WTC11 (cell line): ENCODE measurements at places on chromosomes 4 and X.

DNA sequence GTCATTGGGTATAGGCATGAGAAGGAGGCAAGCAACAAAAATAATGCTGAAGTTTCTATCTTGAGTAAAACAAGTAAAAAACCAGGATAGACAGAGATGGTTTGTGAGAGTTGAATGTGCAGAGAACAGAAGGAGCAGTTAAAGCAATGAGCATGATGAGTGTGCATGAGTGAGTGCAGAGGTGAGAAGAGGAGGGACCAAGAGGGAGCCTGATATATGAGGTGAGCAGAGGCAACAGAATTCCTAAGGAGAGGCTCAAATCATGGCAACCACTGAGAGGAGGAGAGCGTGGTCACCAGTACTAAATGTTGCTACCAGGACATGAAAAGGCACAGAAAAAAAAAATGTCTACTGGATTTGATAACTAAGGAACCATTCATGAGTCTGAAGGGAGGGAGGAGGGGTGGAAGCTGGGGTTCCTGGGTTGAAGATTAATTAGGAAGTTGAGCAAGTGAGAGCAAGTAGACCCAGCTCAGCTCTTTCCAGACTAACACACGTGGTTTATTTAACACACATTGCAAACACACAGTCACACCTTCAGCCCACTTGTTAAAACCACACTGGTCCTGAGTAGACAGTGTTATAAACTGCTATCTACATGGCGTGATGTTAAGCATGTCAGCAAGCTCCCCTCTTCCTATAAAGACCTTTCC, 69.0 kb upstream of the IQCM start:
- DNase-seq: no peak

DNA sequence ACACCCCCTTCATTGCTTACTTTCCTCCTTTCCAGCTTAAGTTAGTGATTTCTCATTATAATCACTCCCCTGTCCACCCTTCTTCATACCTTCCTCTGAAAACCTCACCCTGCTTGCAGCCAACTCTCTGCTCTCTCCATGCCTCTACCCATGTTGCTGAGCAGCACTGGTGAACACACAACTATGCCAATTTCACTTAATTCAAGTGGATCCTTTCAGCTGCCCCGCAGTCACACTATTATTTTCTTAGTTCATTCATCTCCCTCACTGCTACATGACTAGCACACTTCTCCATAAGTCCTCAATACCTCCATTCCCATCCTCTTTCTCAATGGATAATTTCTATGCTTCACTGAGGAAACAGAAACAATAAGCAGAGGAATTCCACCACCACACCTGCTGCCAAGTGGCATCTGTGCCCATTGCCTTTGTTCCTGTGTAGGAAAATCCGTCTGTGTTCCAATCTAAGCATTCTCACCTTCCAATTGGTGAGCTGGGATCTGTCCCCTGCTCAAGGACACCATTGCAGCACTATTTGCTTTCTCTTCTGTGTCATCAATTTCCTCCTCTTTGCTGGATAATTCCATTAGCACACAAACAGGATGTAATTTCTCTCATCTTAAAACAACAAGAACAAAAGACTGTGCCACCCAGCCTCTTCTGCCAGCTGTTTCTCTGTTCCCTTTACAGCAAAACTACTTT, 25.2 kb upstream of the PRSS48 start:
- DNase-seq: no peak

DNA sequence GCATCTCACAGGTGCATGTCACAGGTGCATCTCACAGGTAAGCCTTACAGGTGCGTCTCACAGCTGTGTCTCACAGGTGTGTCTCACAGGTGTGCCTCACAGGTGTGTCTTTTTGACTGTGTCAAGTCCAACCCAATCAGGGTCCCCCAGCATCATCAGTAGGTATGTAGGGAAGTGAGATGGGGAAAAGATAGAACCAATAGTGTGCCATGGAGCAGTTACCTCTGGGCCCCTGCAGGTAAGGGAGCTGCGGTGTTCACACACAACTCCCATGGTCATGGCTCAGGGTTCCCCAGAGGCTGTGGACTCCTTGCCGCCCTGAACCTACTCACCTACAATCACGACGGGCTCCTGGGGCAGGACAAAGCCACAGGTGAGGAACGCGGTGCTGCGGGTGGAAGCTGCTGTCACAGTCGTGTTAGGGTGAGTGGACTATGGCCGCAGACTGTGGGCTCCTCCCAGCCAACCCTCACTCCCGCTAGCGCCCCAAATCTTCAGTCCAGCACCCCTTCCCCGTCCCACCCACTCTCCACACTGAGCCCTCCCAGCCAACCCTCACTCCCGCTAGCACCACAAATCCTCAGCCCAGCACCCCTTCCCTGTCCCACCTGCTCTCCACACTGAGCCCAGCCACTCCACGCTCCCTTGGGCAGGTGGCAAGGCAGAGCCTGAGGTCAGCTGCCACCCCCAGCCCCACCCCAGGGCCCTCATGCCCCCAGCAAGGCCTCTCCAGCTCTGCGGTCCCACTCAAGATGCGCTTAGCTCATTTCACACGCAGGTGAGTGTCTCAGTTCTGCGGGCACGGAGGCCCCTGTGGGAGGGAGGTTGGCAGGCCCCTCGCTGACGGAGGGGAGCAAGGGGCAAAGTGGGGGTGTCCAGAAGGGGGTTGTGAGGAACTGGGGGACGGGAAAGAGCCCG, 2.1 kb upstream of the PDE6B start:
- no peak for DNase-seq

GRCh38 chrX:15127010-15127409, 142.9 kb downstream of the ASB9 start:
- DNase-seq: no peak

DNA sequence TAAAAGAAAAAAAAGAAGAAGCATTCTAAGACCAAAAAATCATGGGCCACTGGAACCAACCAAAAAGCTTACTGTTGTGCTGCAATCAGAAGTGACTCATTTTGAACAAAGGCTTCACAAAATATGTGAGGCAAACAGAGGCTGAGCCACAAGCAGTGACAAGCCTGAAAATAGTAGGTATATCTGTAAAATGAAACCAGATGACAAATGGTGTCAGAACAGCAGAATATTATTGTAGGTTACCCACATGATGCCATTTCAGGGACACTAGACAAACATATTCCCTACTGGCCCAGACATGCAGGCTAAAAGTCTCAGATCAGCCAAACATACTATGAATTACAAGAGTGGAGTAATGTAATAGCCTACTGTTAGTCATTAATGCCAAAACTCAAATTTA, 1301.8 kb upstream of the DIAPH2 start:
- DNase-seq: no peak

DNA sequence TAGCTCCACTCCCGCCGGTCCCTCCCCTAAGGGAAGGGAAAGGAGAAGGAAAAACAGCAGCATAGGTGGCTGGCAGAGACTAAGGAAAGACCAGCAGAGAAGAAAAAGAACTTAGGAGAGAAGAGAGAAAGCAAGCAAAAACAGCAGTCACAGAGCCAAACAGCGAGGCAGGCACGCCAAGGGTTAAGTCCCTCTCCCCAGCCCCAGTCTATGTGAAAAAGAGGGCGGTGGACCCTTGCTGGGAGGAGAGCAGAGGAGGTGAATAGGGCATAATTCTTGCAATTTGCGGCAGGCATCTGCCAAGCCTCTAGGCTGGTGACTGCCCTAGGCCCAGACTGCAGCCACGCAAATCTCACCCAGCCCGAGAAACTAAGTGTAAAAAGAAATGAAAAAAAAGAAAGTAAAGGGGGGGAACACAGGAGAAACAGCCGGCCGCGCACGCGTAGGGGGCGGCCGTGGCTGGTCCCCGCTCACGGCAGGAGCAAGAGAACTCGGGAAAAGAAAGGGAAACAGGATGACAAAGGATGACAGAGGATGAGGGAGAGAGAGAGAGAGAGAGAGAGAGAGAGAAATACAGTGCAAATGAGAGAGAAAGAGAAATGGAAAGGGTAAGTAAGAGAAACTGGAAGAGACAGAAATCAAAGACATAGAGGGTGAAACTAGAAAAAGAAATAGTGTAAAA, 48.6 kb downstream of the MAGEA9 start:
- DNase-seq: peak; percentile 37

DNA sequence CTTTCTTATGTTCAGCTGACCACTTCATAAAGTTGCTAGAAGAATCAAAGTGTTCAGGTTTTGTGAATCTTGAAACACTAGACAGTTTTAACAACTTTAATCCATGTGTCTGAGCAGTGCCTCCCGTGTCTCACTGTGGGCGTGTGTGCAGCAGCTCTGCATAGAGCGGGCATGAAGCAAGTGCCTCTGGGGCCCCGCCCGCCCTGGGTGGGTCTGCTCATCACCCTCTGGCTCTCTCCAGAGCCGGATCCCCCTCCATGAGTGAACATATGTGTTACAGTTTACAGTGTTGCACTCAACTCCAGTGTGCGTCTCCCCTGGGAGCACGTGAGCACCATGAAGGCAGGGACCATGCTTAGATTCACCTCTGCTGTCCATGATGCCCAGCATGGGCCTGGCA, 37.6 kb upstream of the CRMP1 start:
- no peak for DNase-seq

DNA sequence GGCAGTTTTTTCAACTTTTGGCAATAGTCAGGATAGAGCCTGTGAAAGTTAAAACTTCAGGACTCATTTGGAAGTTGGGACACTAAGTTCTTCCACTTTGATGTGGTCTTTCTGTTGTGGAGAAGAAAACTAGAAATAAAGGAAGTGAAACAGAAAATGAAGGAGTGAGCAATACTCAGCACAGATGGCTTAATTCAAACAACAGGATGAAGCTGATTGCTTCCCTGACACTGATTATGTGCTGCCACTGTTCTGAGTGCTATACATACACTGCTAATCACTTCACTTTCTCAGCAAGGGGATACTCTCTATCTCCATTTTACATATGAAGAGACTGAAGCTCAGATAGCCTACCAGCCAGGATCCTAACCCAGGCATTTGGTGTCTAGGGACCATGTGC, 235.1 kb upstream of the CPEB2 start:
- DNase-seq: no peak

GRCh38 chr4:30429813-30430761, 290.1 kb upstream of the PCDH7 start:
- DNase-seq: no peak

GRCh38 chrX:38205039-38205438, 15.6 kb downstream of the SRPX start:
- DNase-seq: no peak

DNA sequence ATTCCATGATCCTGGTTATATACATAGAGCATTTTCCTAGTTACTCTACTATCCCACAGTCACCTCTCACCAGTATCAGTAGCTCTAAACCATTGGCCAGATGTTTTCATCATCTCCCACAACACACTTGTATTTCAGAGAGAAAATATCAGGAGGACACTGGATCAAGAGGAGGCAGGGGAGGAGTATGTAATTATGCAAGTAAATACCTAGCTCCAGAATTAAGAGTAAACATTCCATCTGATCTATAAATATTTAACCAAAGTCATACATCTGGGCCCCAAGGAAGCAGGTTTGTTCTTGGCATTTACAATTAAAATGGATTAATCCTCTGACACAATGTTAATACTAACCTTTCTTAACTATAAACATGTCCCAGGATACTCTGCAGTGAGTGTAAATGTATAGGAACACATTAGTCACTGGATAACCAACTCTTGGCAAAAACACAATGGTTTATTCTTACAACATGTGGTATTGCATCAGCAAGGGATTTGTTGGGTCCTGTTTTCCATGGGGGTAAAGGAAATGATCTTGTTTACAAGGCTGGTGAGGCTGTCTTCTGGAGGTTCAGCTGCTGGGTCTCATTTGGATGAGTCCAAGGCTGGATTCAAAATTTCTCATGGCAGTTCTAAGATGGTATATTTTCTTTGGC, 170.1 kb downstream of the ATG4A start:
- no peak for DNase-seq

DNA sequence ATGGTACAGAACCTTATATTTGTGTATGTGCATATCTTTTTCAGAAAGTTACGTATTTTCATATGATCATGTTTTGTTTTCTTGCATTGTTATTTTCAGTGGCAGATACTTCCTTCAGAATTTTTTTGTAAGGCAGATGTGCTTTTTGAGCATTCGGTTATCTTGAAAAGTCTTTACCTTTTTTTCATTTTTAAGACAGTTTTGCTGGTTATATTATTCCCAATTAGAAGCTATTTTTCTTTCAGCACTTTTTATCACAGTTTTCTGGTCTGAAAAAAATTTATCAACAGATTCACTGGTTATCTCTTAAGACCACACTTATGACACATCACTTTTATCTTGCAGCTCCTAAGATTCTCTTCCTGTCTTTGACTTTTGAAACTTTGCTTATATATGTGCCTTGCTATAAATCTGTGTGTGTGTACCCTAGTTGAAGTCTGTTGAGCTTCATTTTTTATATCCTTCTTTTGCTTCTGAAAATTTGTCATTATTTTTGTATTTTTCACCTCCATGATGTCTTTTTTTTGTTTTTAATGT, 53.1 kb downstream of the ZNF732 start:
- no peak for DNase-seq

- no peak for DNase-seq
Observed at GRCh38 chrX:95884186-95884585, 800.5 kb upstream of the DIAPH2 start.

GRCh38 chr4:155487210-155487609, 110.4 kb upstream of the MAP9 start:
- no peak for DNase-seq

- peak; percentile 36 for DNase-seq
Observed at GRCh38 chr4:144611850-144612249, 34.1 kb upstream of the HHIP start.

- no peak for DNase-seq
Observed at GRCh38 chr4:81211956-81212355, 3.1 kb downstream of the PRKG2 start.

DNA sequence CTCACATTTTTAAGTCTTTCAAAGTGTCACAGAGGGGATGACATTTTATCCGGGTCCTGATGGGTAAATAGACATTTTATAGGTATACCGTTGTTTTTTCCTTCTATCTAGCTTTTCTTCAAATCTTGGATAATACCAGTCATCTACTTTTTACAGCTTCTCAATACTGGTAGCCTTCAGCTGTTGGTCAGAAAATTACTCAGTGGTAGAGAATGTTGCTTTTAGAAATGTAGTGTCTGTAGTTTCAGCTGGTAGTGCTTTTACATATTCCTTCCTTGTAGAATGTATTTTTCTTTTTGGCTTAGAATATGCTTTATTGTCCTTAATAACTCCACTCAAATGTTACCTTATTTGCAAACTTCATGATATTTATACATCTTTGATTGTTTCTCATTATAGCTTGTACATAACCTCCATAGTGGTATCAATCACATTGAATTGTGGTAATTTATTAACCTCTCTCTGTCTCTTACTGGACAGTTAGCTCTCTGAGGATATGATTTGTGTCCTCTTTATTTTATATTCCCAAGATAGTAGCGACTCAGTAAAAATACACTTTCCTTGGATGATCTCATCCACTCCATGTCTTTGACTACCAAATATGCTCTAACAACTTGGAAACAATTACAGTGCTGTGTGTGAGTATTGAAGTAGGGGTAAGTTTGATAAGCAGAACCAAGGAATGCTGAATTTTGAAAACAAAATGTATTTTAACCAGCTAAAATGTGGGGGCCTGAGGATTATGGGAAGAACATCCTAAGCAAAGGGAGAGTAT, 53.8 kb downstream of the RAP1GDS1 start:
- no peak for DNase-seq

DNA sequence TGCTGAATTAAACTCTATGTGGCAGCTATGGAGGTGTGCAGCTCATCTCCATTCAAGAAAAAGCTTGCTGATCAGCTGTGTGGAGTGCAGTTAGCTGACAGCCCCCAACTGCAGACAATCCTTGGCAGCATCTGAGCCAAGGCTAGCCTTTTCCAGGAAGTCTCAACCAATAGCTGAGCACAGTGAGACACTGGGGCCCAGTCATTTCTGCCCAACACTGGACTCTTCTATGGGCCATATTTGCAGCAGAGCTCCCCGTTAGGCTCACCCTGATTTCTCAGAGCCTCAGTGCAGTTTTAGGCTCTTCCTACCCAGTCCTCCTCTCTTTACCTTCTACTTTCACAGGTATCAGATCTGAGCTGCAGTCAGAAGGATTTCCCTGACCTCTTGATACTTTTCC, 12.9 kb downstream of the DDX53 start:
- no peak for DNase-seq
